ENCODE measurements at places on chromosomes 16 and 17.

GRCh38 chr16:84307209-84307954 is 12.7 kb downstream of the WFDC1 start:
- H3K36me3 ChIP-seq, result no peaks in the 10 kb centered on the region
- no peak overlapping the region for H3K27ac ChIP-seq
- peak; percentile 15 for DNase-seq
- H3K27me3 ChIP-seq, result no peaks in the 10 kb centered on the region
- H3K4me3 ChIP-seq, result no peak overlapping the region

DNA sequence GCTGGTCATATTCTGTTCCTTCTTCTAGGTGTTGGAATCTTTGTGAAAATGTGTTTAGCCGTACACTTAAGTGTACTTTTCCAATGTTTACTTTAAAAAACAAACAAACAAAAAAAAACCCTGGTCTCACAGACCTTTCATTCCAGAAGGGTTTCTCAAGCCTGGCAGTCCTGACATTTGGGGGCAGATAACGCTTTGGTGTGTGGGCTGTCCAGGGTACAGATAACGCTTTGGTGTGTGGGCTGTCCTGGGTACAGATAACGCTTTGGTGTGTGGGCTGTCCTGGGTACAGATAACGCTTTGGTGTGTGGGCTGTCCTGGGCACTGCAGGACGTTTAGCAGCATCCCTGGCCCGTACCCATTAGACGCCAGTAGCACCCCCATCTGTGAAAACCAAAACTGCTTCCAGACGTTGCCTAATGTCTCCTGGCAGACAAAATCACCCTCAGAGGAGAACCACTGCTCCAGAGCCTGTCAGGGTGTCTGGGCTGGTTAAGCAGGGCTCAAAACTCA is 15.2 kb upstream of the FLCN start:
- H3K27ac ChIP-seq, result no peak overlapping the region
- H3K36me3 ChIP-seq, result peaks cover 40% of the 10 kb centered on the region
- DNase-seq, result no peak
- no peaks in the 10 kb centered on the region for H3K4me1 ChIP-seq
- H3K4me3 ChIP-seq, result no peak overlapping the region
- no peaks in the 10 kb centered on the region for H3K27me3 ChIP-seq

- no peaks in the 10 kb centered on the region for H3K27me3 ChIP-seq
- H3K4me3 ChIP-seq, result no peak overlapping the region
- no peaks in the 10 kb centered on the region for H3K4me1 ChIP-seq
- H3K27ac ChIP-seq, result no peak overlapping the region
Observed at GRCh38 chr16:52491216-52491615, 55.7 kb downstream of the TOX3 start.

- H3K4me3 ChIP-seq, result no peak overlapping the region
- peaks cover 16% of the 10 kb centered on the region for H3K4me1 ChIP-seq
- no peaks in the 10 kb centered on the region for H3K27me3 ChIP-seq
- DNase-seq, result no peak
Observed at GRCh38 chr16:30997725-30998711, 12.4 kb downstream of the STX1B start.

DNA sequence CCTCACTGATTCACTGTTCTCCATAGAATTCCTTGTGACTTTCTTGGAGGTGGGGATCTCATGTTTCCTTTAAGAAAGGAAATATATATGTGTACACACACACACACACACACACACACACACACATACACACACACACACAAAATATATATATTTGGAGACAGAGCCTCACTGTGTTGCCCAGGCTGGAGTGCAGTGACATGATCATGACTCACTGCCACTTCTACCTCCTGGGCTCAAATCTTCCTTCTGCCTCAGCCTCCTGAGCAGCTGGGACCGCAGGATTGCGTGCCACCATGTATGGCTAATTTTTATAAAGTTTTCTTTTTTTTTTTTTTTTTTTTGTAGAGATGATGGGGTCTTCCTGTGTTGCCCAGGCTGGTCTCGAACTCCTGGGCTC is 45.9 kb downstream of the CDH13 start:
- no peak overlapping the region for H3K27ac ChIP-seq
- H3K36me3 ChIP-seq, result no peaks in the 10 kb centered on the region
- H3K4me1 ChIP-seq, result peaks cover 7% of the 10 kb centered on the region
- H3K4me3 ChIP-seq, result no peak overlapping the region
- no peak for DNase-seq

- no peak overlapping the region for H3K4me3 ChIP-seq
- H3K4me1 ChIP-seq, result no peaks in the 10 kb centered on the region
- DNase-seq, result no peak
- H3K27me3 ChIP-seq, result no peaks in the 10 kb centered on the region
Observed at GRCh38 chr16:14322186-14322585, 251.1 kb downstream of the MRTFB start.

GRCh38 chr17:49496183-49496866 is 1.2 kb downstream of the NGFR start:
- H3K4me1 ChIP-seq, result peaks cover 19% of the 10 kb centered on the region
- no peaks in the 10 kb centered on the region for H3K27me3 ChIP-seq
- no peaks in the 10 kb centered on the region for H3K36me3 ChIP-seq

GRCh38 chr17:36765436-36766043 is 164.2 kb downstream of the MRM1 start:
- H3K4me1 ChIP-seq, result peaks cover 8% of the 10 kb centered on the region
- DNase-seq, result no peak
- no peak overlapping the region for H3K4me3 ChIP-seq

GRCh38 chr17:15884731-15885130 is 60.2 kb upstream of the ADORA2B start:
- no peaks in the 10 kb centered on the region for H3K27me3 ChIP-seq
- DNase-seq, result no peak
- no peaks in the 10 kb centered on the region for H3K36me3 ChIP-seq
- no peak overlapping the region for H3K4me3 ChIP-seq
- H3K4me1 ChIP-seq, result peaks cover 12% of the 10 kb centered on the region
- H3K27ac ChIP-seq, result no peak overlapping the region

DNA sequence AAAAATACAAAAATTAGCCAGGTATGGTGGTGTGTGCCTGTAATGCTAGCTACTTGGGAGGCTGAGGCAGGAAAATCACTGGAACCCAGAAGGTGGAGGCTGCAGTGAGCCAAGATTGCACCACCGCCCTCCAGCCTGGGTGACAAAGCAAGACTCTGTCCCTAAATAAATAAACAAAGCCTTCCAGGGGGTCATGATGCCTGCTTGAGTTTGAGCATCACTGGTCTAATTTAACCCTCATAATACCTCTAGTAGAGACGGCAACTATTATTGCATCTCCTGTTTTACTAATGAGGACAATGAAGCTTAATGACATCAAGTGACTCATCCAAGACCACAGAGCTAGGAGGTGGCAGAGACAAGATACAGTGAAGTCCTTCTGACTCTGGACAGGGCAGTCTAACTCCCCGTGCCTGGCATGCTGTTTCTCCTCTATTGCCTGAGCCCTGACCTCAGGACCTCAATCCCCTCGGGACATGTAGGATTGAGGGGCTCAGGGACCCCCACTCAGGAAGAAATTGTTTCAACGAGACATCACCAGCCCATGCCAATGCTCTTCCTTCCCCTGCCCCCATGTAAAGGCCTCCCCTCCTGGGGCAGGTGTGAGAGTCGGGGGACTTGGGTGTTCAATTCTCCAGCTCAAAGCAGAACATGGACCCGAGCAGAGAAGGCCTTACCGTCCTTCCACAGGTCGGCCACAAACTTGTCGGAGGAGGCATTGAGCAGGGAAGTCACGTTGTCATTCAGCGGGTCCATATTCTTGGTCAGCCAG is 102.9 kb downstream of the NDE1 start:
- H3K4me1 ChIP-seq, result peaks cover 9% of the 10 kb centered on the region
- H3K27me3 ChIP-seq, result no peaks in the 10 kb centered on the region
- no peak overlapping the region for H3K4me3 ChIP-seq
- no peak for DNase-seq
- H3K36me3 ChIP-seq, result no peaks in the 10 kb centered on the region

DNA sequence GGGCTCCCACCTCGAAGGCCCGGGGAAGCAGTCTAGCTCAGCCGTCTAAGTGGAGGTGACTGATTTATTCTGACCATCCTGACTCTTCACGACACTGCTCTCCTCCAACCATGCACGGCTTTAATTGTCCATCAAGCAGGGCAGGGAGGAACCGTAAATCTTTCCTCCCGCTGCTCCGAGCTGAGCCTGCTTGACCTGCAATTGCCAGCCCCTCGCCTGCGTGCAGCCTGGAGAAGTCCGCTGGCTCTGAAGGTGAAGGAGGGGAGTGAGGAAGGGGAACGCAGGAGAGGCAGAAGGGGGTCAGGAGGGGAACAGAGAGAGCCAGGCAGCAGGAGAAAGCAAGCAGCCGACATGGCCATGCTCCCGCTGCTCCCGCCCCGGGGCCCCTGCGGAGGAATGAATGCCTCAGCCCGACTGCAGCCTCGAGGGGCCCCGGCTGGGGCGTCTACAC is 10.1 kb downstream of the RBFOX3 start:
- no peak overlapping the region for H3K27ac ChIP-seq
- no peaks in the 10 kb centered on the region for H3K27me3 ChIP-seq
- DNase-seq, result no peak
- H3K36me3 ChIP-seq, result no peaks in the 10 kb centered on the region

- H3K27me3 ChIP-seq, result no peaks in the 10 kb centered on the region
- peaks cover 4% of the 10 kb centered on the region for H3K4me1 ChIP-seq
- H3K27ac ChIP-seq, result no peak overlapping the region
- no peak overlapping the region for H3K4me3 ChIP-seq
- no peak for DNase-seq
Observed at GRCh38 chr16:81767987-81768592, 11.0 kb upstream of the PLCG2 start.

- no peaks in the 10 kb centered on the region for H3K4me1 ChIP-seq
- H3K27me3 ChIP-seq, result no peaks in the 10 kb centered on the region
- H3K27ac ChIP-seq, result no peak overlapping the region
- H3K4me3 ChIP-seq, result no peak overlapping the region
- no peak for DNase-seq
Observed at GRCh38 chr17:66737524-66737923, 97.4 kb upstream of the CACNG5 start.

DNA sequence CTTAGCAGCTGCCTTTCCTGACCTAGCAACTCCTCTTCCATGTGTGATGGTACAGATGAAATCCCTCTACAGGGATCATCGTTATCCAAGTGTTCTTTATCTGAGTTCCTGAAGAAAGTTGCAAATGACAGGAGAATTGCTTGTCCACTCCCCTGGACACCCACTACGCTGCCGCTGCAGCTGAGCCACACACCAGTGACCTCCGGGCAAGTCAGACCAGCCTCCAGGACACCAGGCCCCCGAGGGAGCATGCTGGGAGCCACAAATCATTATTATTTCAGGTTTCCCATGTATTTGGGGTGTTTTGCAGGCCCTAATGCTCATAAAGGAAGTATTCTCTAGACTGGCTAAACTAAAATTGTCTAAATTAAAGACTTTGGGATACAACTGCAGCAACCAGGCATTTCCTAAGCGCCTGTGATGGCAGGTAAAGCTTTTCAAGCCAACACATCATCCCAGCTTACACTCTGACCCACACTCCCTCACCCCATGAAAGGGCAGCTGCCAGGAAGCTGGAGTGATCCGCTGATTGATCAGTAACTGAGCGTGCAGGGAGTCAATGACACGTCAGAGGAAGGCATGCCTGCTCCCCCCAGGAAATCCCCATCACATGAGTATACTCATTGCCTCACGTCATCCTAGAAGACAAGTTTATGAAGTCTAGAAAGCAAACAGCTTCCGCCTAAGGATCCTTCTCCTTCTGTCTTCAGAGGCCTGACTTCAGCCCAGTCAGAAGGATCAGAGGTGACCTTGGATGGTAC is 14.4 kb downstream of the FA2H start:
- no peak for DNase-seq
- H3K4me1 ChIP-seq, result no peaks in the 10 kb centered on the region
- no peaks in the 10 kb centered on the region for H3K27me3 ChIP-seq
- no peak overlapping the region for H3K4me3 ChIP-seq
- no peak overlapping the region for H3K27ac ChIP-seq
- no peaks in the 10 kb centered on the region for H3K36me3 ChIP-seq

DNA sequence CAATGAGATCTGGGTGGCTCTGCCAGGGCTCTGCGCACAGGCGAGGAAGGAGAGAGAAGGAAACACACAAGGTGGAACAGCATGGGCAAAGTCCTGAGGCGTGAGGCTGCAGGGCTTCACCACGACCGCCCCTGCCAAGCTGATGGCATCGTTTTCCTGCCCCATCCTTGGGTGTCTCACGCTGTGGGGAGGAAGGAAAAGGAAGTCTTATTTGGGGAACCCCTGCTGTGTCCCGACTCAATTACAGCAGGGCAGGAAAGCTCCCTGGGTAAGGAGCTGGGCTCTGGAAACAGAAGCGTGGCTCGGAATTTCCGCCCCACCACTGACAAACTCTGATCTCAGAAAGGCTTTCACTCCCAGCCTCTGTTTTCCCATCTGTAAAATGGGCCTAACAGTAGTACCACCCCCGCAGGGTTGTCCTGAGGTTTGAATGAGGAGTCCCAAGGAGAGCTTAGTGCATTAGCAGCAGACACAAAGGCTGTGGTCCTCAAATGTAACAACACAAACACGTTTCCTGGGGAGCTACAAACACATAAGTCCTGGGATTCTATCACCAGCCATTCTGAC is 3.2 kb upstream of the CDH5 start:
- H3K4me1 ChIP-seq, result no peaks in the 10 kb centered on the region
- no peaks in the 10 kb centered on the region for H3K27me3 ChIP-seq
- H3K27ac ChIP-seq, result no peak overlapping the region
- no peak for DNase-seq
- no peaks in the 10 kb centered on the region for H3K36me3 ChIP-seq

GRCh38 chr16:54242199-54242598 is 44.4 kb downstream of the IRX3 start:
- H3K27ac ChIP-seq, result no peak overlapping the region
- no peaks in the 10 kb centered on the region for H3K27me3 ChIP-seq
- peak; percentile 65 for DNase-seq
- no peaks in the 10 kb centered on the region for H3K4me1 ChIP-seq
- no peak overlapping the region for H3K4me3 ChIP-seq

DNA sequence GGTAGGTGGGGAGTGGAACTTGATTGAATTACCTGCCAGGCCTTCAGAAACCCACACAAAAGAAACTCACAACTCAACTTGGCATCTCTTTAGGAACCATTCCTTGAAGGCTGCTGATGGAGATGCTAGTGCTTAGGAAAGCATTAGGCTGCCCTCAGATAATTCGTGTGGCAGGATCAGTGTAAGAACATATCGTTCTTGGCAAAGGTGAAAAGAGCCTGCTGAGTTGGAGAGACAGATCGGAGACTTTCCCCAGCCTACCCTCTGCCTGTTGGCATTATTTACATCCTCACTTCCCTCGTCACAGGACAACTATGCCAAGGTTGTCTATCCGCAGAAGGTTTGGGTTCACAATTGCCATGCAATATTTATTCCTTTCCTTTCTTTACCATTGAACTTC is 120.0 kb upstream of the HS3ST3A1 start:
- H3K36me3 ChIP-seq, result no peaks in the 10 kb centered on the region
- DNase-seq, result no peak
- no peaks in the 10 kb centered on the region for H3K4me1 ChIP-seq

- no peak overlapping the region for H3K27ac ChIP-seq
- peaks cover 6% of the 10 kb centered on the region for H3K27me3 ChIP-seq
- H3K36me3 ChIP-seq, result no peaks in the 10 kb centered on the region
Observed at GRCh38 chr16:85554889-85555718, 58.0 kb upstream of the GSE1 start.

DNA sequence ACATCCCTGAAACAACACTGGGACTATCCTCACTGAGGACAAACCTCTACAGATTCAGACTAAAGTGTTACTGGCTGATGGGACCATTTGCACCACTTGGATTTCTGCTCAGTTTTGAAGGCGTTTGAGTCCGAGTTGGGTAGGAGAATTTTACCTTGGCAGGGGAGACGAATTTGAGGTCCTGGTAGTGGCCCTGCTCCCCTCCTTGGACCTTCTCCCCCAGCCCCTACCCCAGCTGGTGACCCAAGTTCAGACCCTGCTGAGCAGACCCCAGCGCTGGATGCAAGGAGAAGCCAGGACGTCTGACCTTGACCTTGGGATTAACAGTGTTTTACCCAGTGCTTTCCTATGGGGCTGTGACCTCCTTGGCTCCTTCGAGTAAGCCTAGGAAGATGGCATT is 13.6 kb downstream of the CACNG5 start:
- no peaks in the 10 kb centered on the region for H3K27me3 ChIP-seq
- no peak for DNase-seq
- H3K4me1 ChIP-seq, result peaks cover 5% of the 10 kb centered on the region
- no peak overlapping the region for H3K27ac ChIP-seq
